ENCODE measurements at places on chromosomes 13 and 19.

- DNase-seq = no peak
Measured at GRCh38 chr19:48751845-48752495, 471 bp downstream of the FUT1 start.

GRCh38 chr19:28949535-28949934 lies 263.4 kb downstream of the UQCRFS1 start:
- DNase-seq = no peak

GRCh38 chr19:2170219-2170618 lies 6.5 kb downstream of the DOT1L start:
- DNase-seq = no peak

GRCh38 chr19:51573331-51573730 lies 2.2 kb downstream of the ZNF175 start:
- DNase-seq = no peak

DNA sequence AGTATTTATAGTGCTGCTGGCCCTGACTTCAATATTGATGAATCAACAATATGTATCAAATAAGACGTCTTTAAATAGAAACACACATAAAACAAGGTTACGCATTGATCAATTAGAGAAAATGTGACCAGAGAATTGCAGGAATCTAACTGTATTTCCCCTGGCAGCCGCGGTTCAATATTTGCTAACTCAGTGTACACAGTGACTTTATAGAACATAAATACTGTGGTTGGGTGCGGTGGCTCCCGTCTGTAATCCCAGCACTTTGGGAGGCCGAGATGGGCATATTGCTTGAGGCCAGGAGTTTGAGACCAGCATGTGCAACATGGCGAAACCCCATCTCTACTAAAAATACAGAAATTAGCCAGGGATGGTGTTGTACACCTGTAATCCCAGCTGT lies 22.8 kb upstream of the UPF3A start:
- no peak for DNase-seq

DNA sequence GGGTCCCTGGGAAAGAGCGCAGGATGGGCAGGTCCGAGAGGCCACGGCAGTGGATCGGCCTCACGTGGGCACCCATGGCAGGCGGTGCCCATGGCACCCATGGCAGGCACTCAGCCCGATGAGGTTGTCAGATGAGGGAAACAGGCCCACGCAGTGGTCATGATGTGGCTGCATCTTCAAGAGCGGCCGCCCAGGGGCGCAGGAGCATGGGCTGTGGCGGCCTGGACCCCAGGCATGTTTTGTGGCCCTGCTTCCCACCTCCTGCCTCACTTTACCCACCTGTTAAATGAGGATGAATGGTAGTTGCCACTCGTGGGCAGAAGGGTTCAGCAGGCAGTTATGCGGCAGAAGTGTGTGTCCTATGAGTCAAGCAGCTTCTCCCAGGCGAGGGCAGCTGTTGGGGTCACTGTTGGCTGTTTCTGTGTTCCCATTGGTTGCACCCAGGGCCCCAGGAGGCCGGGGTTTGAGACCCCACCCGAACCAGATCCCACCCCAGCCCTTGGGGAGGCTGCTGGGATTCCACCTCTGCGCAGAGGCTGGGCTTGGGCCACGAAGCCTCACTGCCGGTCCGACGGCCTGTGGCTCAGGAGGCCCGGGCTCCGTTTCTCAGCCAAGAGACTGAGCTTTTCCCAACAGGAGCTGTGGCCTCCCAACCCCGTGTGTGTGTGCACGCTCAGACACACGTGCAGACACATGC lies 30.0 kb downstream of the CSNK1G2 start:
- no peak for DNase-seq

DNA sequence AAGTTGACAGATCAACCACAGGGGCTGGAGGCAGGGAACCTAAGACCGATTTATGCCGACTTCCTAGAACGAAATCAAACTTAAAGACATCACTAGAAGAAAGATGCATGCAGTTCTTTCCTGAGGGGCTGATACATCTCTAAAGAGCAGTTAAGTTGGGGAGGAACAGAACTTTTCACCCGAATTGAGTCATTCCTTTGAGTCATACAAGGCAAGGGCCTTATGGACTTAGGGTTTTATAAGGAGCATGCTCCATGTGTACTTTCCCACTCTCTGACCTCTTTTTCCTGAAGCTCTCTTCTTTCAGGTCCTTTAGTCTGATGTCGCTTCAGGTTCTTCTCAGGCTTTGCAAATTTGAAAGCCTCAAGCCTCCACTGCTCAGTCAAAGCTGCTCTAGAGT lies 7.9 kb upstream of the FBXL3 start:
- DNase-seq = no peak

DNA sequence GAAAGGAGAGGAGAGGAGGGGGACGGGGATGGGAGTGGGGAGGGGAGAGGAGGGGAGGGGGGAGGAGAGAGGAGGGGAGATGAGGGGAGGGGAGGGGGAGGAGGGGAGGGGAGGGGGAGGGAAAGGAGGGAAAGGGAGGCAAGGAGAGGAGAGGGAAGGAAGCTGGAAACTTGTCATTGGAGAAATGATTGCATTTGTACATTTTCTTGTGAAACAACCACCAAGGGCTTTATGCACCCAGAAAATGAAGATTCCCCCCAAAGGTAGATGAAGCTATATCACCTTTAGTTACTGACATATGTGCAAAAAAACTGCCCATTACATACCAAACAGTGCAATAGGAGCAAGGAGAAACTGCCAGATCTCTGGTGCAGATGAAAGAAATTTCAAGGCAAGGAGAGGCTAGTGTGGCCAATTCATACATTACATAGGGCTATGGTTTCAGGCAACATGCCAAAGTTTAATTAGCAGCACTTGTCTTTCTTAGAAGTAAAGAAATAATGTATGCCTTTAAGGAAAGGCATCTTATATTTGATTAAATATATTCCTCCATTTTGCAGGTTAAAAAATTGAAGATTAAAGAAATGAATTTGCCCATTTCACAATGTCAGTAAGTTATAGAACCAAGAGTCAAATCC lies 49.5 kb upstream of the STK24 start:
- no peak for DNase-seq

DNA sequence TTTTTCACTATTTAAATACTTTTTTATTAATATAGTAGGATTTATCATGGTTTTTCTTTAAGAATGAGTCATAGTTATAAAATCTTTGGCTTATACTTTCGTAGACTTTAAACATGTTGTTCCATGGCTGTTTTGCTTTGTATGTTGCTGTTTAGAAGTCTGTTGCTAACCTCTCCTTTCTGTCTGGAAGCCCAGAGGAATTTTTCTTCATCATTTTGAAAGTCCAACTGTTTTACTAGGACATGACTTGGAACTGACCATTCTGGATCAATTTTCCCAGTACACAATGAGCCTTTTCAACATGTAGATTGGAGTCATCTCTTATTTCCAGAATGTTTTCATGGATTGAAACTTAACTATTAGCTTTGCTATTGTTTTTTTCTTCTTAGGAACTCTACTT lies 7.9 kb downstream of the CAB39L start:
- no peak for DNase-seq

DNA sequence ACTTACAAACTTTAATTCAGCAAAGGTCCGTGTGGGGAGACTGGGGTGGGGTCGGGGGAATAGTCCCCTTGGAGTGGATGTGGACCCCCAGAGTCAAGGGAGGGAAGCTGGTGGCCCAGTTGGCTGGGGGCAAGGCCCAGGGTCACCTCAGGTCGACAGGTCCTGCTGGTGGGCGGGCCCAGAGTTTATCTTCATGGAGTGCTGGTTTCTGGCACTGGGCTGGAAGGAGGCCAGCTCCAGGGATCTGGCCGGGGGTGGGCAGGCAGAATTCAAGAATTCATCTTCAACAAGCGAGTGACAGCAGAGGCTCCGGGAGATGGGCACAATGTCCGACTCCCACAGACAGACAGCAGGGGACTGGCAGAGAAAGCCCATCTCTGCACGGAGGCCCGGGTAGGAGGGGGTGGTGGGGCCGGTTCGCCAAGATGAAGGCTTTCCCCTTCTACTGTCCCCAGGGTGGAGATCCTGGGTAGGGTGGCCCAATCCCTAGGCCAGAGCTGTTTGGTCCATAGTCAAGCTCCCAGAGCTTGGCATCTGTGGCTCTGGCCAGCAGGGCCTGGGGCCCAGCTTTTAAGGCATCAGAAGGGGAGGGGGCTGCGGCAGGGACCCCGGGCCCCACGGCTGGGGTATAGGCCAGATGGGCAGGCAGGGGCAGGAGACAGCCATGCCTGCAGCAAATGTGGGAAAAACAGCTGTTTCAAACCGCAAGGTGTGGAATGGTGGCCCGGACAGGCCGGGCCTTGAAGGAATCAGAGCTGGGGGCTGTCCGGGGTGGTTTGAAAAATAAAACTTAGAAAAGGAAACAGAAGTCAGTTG lies 622 bp upstream of the FDX2 start:
- DNase-seq = no peak

GRCh38 chr13:75931116-75931515 lies 295.0 kb downstream of the LMO7 start:
- no peak for DNase-seq

DNA sequence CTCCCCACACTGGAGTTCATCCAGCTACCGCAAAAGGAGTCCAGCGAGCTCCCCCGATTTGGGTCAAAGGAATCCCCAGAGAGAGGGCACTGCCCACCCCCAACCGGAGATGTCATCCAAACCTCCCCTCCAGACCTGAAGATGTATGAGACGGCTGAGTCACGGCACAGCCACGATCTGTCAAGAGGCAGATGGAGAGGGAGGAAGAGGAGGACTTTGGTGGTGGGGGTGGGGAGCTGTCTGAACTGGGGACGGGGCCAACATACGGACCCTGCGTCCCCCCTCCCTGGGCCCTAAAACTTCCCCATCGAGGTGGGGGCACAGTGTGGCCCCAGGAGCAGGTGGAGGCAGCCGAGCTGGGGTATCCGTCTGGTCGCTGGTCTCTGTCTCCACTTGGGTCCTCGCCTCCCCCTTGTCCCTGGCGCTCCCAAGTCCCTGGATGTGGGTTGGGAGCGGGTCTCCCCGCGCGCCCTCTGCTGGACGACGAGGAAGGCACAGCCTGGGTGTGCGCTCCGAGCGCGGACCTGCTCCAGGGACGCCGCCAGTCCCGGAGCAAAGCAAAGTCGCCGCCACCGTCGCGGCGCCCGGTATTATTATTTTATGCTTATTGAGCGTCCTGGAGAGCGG lies 3.8 kb downstream of the PDE4A start:
- peak; percentile 87 for DNase-seq

DNA sequence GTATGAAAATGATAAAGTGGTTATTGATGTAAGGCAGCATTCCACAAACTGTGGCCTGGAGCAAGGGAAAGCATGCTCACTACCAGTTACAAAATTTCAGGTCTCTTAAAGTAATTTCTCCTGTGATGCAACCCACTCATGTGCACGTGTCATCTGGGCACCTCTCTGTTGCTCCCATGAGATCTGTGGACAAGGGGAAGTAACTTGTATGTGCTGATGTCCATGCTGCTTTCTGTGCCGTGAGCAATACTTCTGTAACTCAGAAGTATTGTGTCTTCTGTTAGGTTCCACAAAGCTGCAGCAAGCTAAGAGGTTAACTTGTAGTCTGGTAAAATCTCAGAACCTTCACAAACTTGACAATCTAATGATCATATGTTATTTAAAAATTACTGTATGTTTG lies 930.0 kb upstream of the SLITRK6 start:
- no peak for DNase-seq

DNA sequence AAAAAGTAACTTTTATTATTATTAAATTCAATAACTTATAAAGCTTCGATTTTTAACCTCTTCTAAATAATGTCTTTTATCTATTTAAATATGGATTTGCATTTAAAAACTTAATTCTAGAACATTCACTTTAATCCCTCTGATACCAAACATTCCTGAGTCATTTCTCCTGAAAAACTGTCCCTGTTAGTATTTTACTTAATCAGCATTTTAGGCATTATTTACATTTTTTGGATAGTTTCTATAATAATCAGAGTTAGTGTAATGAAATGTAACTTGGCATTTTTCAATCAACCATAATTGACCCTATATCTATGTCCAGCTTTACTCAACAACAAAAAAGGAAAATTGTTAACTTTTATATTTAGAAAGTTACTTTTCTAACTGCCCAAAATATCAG lies 428.1 kb downstream of the PCDH17 start:
- no peak for DNase-seq

- peak; percentile 90 for DNase-seq
Measured at GRCh38 chr19:35013041-35013819, 13.1 kb downstream of the GRAMD1A start.

DNA sequence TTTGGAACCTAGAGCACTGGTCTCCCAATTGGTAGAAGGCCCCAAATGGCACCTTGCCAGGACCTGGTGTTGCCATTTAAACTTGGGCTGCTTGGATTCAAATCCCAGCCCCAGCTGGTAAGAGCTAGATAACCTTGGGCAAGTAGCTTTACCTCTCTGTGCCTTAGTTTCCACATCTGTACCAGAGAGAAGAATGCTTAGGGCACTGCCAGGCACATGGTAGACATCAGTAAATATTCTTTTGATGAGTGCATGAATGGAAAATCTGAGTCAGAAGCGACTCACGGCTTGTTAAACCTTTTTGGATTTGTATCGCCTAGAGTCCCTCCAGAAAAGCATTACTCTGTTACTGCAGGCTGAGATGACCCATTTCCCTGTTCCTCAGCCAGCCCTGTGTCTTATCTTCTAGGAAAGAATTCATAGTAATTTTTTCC lies 90.9 kb downstream of the SIPA1L3 start:
- DNase-seq = no peak

GRCh38 chr19:38361633-38362075 lies 12.7 kb upstream of the PSMD8 start:
- DNase-seq = peak; percentile 82

GRCh38 chr13:101025519-101025918 lies 350.9 kb upstream of the TMTC4 start:
- DNase-seq = no peak

DNA sequence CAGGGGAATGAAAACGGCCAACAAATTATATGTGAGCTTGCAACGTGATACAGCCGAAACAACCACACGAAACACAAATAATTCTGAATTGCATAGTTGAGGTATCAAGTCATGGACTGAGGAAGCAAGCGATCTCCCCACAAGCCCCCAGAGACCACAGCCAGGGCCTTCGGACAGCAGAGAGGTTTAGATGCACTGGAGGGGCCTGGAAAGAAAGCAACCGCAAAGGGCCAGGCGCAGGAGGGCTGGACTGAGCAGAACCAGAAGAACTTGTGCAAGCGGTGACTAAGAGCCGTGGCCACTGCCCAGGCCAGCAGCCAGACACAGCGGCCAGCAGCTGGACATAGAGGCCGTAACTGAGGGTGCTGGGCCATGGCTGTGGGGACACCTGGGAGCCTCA lies 131.4 kb downstream of the TNFRSF19 start:
- peak; percentile 85 for DNase-seq

GRCh38 chr13:110430391-110431336 lies 123.6 kb downstream of the COL4A2 start:
- no peak for DNase-seq

Measured in cardiac septum (tissue), 1 donor.